ENCODE measurements at places on chromosomes 1 and 21.

GRCh38 chr1:234258071-234258470 lies 115.2 kb upstream of the COA6 start:
- no peak for DNase-seq

GRCh38 chr1:211726467-211726995 lies 51.1 kb upstream of the NEK2 start:
- no peak for DNase-seq

DNA sequence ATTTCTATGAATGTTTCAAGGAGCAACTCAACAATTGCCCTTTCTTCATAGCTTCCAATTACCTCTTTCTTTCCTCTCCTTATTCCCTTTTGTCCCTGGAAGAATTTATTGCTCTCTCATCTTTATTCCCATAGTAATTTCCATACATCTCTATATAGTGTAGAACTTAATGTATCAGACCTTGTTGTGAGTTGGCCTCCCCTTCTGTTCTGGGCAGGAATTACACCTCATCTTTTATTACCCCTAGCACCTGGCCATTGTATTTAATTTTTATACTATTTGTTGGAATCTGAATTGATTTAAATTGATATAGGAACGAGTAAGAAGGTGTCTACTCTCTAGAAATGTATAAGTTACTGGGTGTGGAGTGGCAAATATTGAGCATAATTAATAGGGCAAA lies 114.5 kb downstream of the CACHD1 start:
- no peak for DNase-seq

- no peak for DNase-seq
These were observed 106.5 kb upstream of the DAB1 start for GRCh38 chr1:57530206-57530910.

DNA sequence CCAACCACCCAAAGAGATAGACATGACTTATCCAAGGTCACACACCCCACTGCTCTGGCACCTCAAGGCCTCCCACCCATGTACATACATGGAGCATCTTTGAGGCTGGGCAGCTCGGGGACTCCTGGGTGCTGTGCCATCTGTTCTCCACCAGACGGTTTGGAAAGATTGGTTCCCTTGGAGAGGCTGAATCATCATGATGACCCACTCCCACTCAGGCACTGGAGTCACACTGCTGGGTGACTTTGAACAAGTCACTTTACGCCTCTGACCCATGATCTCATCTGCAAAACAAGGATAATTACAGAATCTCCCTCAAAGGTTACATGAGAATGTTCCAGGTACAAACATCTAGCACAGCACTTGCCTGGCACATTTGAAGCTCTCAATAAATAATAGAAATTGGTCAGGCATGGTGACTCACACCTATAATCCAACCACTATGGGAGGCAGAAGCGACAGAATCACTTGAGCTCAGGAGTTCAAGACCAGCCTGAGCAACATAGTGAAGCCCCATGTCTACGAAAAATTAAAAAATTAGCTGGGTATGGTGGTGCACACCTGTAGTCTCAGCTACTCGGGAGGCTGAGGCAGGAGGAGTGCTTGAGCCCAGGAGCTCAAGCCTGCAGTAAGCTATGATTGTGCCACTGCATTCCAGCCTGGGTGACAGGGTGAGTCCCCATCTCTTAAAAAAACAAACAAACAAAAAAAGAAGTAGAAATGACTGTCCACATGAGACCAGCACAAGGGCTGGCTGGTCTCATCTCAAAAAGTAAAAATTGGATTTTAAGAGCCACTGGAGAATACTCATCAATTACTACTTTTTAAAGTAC lies 74.9 kb downstream of the RRAGC start:
- no peak for DNase-seq

DNA sequence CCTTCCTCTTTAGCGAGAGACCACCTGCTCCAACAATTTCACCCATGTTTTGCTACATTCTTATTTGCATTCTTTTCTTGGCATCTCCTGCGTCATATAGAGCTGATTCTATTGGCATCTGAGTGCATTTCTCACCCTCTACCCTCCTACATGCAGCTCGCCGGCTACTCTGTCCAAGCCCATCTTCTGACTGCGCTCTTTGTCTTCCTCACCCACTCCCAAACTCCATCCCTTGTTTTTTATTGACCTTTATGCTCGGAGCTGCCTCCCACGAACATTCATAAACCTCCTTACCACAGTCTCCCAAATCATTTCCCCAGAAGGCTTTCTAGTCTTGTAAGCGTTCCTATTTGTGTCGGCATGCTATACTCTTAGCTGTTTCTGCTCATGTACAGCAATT lies 33.6 kb upstream of the FMN2 start:
- no peak for DNase-seq

GRCh38 chr1:26555550-26555981 lies 26.0 kb downstream of the RPS6KA1 start:
- DNase-seq: no peak

DNA sequence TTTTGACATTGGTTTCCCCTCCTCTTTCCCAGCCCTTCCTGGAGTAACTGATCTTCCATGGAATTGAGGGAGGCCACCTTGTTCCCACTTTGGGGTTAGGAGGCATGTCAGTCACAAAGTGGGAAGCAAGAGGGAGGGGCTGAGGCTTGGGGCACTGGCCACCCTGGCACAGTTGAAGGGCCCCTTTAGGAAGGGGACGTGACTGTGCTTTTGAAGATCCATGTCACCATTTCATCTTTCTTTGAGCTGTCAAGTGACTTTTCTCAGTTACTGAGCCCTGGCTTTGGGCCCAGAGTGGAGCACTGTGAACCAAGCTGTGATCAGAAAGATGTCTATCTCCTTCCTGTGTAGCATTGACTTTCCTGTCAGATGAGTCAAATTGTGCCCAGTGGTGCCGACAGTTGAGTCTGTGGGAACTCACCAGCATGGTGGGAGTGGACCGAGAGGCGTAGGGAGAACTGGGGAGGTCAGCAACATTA lies 38.5 kb upstream of the TDRD10 start:
- peak; percentile 41 for DNase-seq

DNA sequence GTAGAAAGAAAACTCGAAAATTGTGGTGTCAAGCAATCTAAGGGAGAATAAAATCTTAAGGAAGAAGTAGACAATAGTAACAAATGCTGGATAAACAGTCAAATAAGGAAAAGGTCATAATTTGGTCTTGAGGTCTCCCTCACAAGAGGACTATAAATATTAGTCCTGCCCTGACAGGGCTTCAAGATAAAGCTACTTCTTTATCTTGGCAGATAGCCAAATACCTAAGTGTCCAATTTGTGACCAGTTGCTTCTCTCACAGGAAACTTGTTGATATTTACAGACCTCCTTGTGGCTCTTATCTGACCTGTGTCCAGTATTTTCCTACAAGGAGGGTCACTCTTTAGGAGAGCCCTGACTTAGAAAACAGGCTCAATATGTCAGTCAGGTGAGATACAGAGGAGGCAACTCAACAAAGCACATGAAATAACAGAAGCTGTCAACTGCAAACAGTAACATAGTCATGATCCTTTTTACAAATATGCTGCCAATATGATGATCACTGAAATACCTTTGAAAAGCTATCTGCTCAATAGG lies 88.8 kb downstream of the TNNI3K start:
- no peak for DNase-seq

DNA sequence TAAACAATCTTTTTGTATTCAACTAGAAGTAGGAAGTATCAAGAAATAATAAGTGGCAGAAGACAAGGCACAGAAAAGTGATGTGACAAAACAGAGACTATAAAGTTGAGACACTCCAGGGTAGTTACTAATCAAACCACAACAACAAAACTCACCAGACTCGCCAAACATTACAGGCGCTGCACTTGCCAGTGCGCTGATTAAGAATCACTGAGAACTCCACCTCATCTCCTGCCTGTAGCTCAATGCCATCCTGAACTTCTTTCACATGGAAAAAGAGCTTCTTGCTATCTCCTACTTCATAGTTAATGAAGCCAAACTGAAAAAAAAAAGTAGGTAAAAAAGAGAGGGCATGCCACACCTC lies 2.8 kb upstream of the NRAS start:
- no peak for DNase-seq

DNA sequence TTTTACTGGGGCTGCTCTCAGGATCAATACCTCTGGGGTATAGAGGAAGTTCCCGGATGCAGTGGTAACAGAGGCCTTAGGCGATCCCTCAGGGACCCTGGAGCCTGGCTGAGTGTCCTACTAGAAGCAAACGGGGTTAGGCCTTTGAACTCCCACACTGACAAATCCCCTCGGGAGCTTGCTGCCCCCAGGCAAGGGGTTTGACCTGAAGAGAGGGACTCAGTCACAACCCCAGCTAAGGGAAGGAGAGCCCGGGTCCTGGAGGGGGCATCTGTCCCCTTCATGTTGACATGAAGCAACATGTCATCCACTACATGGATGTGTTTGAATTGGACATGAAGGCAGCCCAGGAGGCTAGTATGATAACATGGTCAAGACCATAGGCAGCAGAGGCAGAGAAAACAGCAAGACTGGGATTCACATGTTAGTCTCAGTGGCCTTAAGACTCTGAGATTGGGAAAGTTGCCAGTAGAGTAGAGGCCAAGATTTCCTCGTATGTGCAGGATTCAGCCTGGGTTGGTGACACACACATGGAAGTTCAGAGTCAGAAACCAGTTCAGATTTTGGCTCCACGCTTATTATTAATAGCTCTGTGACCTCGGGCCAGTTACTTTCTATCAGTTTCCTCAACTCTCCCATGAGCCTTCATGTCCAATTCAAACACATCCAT lies 101.5 kb downstream of the KCNN3 start:
- no peak for DNase-seq

GRCh38 chr1:204456826-204457442 lies 37.7 kb downstream of the PIK3C2B start:
- no peak for DNase-seq

DNA sequence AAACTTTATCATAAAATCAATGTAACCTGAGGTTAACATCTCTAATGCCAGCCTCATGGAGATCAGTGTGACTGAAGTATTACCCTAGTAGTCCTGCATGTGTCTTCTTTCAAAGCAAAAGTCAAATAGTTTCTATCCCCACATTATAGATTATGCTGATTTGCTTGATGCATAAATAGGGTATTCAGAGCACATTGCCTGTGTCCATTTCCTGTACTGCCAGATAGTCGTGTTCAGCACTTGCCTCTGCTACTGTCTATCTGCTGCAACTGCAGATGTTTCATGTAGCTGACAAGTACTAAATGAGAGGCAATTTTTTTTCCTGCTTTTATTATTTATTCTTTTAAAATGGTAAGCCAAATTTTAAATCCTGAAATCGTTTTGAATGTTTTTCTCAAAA lies 348.7 kb downstream of the CHRM3 start:
- no peak for DNase-seq

DNA sequence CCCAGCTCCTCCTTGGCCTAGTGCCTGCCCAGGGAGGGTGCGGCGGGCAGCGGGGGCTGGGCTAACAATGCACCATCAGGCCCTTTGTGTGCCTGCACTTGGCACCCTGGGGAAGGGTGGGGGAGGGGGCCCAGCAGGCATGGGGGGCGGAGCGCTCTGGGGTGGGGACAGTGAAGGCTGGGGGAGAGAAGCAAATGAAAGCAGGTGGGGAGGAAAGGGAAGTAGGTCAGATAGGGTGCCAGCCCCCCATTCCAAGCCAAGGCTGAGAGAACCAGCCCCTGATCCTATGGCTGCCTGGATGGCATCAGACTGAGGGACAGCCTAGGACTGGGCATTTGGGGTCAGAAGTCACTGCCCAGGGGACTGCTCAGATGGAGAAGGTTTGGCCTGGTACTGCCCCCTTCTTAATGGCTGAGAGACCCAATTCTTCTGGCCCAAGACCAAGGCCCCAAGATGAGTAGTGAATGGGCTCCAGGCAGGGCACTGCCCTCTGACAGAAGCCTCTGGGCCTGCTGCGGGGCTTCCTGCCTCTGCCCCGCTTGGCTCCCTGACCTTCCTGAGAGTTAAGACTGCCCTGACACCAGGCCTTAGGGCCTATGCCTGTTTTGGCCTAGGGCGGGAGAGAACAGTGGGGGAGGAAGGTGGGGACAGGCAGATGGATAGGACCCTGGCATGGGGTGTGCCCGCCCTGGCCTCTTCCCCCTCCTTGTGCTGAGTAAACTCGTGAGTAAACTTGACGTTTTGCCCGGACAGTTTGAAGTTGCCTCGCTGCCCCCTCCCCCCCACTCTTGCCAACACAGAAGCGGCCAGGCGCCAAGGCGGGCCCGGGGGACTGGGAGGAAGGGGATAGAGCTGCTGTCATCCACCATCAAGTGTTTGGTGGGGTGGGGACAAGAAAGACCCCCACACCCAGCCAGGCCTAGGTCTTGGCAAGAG lies 2.7 kb downstream of the ZBTB7B start:
- DNase-seq: no peak

GRCh38 chr21:34762786-34763185 lies 94.0 kb downstream of the CLIC6 start:
- DNase-seq: no peak

DNA sequence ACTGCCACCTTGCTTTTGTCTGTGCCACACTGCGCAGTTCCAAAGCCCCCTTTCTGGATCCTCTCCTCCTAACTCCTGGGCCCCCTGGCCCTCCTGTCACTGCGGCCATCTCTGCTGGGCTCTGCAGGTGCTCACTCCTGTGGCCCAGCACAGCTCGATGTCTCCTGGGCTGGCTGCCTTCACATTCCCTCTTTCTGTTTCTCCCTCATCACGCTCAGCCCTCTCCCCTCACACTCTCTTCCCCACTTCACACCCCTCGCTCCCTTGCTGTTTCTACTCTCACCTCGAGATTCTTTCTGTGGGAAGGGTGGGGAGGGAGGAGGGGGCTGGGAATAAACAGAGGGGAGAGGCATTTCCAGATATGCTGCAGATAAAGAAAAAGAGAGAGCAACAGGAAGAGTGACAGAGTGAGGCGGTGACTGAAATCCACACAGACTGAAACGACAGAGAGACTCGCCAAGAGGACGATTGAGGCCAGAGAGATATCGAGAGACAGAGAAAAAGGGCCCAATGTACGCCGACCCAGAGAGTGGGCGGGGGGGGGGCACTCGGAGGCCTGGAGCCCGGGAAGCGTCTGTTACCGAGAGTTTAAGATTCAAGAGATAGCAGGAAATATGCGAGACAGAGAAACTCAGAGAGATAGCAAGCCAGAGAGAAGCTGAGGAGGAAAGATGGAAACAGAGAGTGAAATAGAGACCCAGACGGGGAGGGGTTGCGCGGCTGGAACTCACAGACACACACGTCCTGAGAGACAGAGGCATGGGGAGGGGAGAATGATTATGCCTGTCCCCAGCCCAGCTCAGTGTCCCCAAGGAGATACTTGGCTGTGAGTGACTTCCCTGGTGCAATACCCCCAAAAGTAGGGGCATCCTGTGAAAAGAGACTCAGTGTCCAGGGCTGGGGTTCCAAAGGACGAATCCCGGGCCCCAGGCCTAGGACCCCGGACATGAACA lies 666 bp downstream of the CSF3R start:
- no peak for DNase-seq
